ENCODE measurements at places on chromosomes 5 and 9. TPM values are rescaled to one million over a fixed set of nuclear protein-coding genes. Genes with fewer than 3 reads are reported as not detected.

GRCh38 chr5:40555886-40556285 is 123.8 kb upstream of the PTGER4 start:
- no peaks in the 10 kb centered on the region for H3K36me3 ChIP-seq
- H3K4me3 ChIP-seq = no peak overlapping the region
- no peak overlapping the region for H3K27ac ChIP-seq

DRD1 gene
- total RNA-seq = 0.17 TPM

SPINK7 gene
- total RNA-seq = not detected

FBLL1 gene
- 3.3 TPM for total RNA-seq

GRCh38 chr5:135569755-135570452 is 8.9 kb downstream of the CXCL14 start:
- peaks cover 6% of the 10 kb centered on the region for H3K36me3 ChIP-seq
- H3K4me3 ChIP-seq = peak overlapping the region; percentile 22
- peaks cover 49% of the 10 kb centered on the region for H3K4me1 ChIP-seq
- peaks cover 56% of the 10 kb centered on the region for H3K27me3 ChIP-seq
- DNase-seq = no peak

GRCh38 chr9:70983723-70984295 is 137.6 kb downstream of the TRPM3 start:
- DNase-seq = no peak
- H3K27me3 ChIP-seq = peaks cover under 1% of the 10 kb centered on the region
- H3K4me3 ChIP-seq = no peak overlapping the region
- no peaks in the 10 kb centered on the region for H3K36me3 ChIP-seq
- H3K4me1 ChIP-seq = no peaks in the 10 kb centered on the region

DNA sequence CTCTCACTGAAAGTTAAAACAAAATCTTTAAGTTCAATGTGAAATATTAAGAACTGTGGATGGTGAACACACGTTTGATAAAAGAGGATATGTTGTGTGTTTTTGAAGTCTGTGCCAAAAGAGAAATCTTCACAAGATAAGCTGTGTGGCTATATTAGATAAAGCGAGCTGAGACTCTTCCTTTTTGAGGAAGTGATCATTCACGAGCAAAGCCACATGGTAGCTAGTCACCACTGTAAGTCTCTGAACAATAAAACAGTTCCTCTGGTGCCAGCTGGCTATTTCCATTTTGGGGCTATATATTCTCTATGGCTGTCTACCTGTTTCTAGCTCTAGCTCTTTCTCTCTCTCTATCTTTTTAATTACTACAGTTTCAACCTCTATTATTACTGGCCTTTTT is 1849.2 kb upstream of the C9orf72 start:
- DNase-seq = no peak
- no peak overlapping the region for H3K4me3 ChIP-seq
- no peaks in the 10 kb centered on the region for H3K4me1 ChIP-seq
- no peaks in the 10 kb centered on the region for H3K27me3 ChIP-seq
- no peaks in the 10 kb centered on the region for H3K36me3 ChIP-seq

PCDHAC1 gene
- total RNA-seq = 6.7 TPM

GMCL2 gene
- total RNA-seq = not detected

PTPDC1 gene
- 6.1 TPM for total RNA-seq

DNA sequence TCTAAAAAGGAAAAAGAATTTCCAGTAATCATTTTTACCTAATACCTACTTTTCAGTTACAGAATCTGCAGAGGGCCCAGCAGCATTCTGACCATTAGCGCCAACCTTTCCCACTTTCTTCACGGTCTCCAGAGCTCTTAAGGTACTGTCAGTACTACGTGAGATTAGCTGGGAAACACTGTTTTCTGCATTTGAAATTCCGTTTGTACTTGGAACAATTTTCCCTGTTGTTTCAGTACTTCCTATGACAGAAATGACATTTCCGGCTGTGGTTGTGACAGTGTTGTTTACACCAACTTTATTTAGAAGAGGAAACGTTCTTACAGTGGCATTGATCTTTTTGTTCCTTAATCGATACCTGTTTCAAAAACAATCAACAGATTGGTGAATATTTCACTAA is 36.9 kb upstream of the PDCL start:
- H3K27ac ChIP-seq = no peak overlapping the region
- no peak for DNase-seq
- no peaks in the 10 kb centered on the region for H3K4me1 ChIP-seq
- H3K27me3 ChIP-seq = no peaks in the 10 kb centered on the region
- H3K36me3 ChIP-seq = peaks cover 27% of the 10 kb centered on the region

DNA sequence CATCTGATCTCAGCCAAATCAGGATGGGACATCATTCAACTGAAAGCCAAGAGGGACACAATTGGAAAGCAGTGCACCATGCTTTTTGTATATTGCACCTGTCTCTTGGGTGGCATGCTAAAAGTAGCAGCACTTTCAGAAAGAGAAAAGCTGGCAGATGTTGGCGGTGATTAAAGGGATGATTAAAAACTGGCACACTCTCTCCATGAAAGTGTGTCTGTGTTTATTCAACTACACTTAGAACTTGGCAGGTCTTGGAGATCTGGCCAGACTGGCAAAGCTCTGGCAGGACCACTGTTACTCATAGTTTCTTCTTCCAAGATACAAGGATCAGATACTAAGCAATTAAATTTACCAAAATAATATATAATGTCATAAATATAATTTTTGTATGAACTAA is 112.9 kb upstream of the ELAVL2 start:
- no peaks in the 10 kb centered on the region for H3K27me3 ChIP-seq
- no peaks in the 10 kb centered on the region for H3K4me1 ChIP-seq
- no peak overlapping the region for H3K4me3 ChIP-seq
- no peak overlapping the region for H3K27ac ChIP-seq
- no peaks in the 10 kb centered on the region for H3K36me3 ChIP-seq

GRCh38 chr9:134545543-134546245 is 95.9 kb upstream of the COL5A1 start:
- no peaks in the 10 kb centered on the region for H3K36me3 ChIP-seq
- peaks cover 14% of the 10 kb centered on the region for H3K27me3 ChIP-seq
- no peak for DNase-seq
- H3K4me3 ChIP-seq = no peak overlapping the region

DOCK8 gene
- total RNA-seq = 18.6 TPM

All from type B pancreatic cell (in vitro differentiated cells).